Stimulated activated CD4-positive, alpha-beta T cell treated with anti-CD3 and anti-CD28 coated beads, Interleukin-2, amount 100 ng/mL, for 24 hours (primary cell): ENCODE measurements at places on chromosomes 12 and 14.
A peak's percentile ranks its signal among the peaks of the same experiment; 100 is the strongest.

DNA sequence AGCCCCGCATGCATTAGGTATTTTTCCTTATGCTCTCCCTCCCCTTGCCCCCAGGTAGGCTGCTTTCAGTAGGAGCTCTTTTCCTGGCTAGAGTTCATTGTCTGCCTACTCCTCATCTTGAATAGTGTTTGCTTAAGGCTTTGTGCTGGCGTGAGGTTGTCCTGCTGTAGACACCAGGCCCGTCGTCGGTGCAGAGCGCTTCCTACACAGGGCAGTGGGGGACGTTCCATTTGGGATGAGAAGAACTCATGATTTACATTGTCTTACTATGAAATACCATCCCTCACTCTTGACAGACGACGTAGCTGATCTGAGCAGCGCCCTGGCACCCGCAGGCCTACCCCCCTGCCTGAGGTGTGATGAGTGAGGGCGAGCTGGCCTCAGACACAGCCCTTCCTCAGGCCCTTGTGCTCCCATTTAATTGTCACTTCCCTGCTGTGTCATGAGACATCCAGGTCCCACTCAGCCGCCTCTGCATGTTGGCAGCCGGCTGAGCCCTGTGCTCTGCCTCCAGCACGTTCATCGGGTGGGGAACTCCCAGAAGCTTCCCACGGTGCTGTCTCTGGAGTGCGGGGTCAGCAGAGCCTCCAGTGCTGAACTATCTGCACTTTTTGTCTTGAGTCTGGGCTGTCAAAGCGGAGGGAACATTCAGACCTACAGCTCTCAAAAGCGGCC is 76.0 kb downstream of the WDR20 start:
- no peak for DNase-seq

DNA sequence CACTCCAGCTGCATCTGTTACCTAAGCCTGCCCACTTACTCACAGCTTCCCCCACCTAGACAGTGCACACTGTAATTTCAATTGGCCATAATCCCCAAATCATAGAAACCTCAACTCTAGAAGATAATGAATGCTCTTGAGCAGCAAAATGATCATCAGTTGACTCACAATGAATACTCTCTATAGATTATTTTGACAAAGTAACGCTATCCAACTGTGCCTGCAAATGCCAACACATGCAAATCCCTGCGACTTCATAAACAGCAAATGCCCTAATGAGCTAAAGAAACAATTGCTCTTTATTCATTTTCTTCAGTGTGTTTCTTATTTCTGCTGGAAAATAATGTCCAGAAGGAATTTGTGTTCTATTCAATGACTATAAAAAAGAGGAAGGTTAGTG is 319.5 kb downstream of the PAWR start:
- DNase-seq, result no peak

- DNase-seq, result no peak
Observed at GRCh38 chr12:81800298-81801148, 41.4 kb upstream of the PPFIA2 start.

- no peak for DNase-seq
Observed at GRCh38 chr14:49659526-49660455, 24.7 kb upstream of the DNAAF2 start.

GRCh38 chr14:32968972-32969544 is 30.4 kb downstream of the NPAS3 start:
- no peak for DNase-seq

GRCh38 chr12:102917026-102917787 is at the start of gene PAH:
Gene PAH, minus strand, starts transcription at chr12:102917244. Its CDS starts 114 bp downstream, at chr12:102917130.
- peak; percentile 5 for DNase-seq

- DNase-seq, result no peak
Observed at GRCh38 chr12:65524666-65525065, 246.2 kb downstream of the MSRB3 start.

GRCh38 chr12:114529966-114530365 is 124.0 kb upstream of the TBX5 start:
- DNase-seq, result no peak

- DNase-seq, result no peak
Observed at GRCh38 chr14:101839236-101839635, 77.7 kb downstream of the PPP2R5C start.

DNA sequence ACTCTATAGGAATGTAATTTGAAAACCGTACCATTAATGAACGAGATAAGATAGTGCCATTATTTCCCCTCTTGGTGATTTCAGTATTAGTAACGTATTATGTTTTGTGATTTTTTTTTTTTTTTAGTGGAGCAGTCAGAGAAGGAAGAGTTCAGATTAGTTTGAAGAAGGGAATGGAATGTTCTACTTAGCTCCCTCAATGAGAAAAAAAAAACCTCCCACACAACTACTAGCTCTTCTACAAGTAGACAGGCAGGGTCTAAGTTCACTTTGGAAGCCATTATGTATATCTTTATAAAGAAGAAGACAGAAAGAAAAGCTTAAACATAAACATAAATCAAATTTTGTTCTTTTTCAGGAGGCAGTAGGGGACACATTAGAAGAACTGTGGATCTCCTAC is 27.3 kb downstream of the PNMA1 start:
- DNase-seq, result no peak

DNA sequence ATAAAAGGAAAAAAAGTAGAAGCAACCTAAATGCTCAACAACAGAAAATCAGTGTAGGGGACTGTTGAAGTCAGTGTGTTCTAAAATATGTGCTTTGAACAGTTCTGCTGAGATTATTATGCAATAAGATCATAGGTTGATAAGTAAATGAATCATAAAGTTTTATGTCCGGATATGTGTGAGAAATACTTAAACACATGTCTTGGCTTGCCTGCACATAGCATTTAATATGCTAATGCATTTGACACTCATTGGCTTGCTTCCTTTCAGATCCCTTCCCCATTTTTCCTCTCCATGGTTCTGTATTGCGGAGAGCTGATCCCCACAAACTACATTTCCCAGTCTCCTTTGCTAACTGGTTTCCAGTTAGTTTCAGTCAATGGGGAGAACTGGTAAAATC is 573.8 kb upstream of the TBX3 start:
- no peak for DNase-seq

GRCh38 chr12:75631831-75632230 is 120.4 kb upstream of the KRR1 start:
- no peak for DNase-seq

- no peak for DNase-seq
Observed at GRCh38 chr12:42557586-42558172, 31.9 kb downstream of the PRICKLE1 start.

DNA sequence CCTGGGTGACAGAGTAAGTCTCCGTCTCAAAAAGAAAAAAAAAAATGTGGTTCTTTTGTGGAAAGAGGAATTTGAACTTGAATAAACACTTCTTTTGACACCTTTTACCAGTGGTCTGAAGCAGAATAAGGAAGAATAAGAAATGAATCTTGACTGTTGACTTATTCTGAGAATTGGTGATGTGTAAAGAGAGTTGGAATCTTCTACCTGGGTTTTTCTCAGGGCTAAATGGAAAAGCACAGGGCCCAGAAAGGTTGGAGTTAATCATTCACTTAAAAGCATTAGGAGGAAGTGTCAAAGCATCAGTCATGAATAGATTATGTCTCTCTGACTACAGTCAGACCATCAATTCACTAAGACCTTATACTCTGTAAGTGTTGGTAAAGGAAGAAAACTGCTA is 13.9 kb downstream of the PNMA1 start:
- DNase-seq, result no peak

GRCh38 chr12:3313675-3314663 is 177.0 kb upstream of the PRMT8 start:
- no peak for DNase-seq

GRCh38 chr12:5710260-5710878 is 234.7 kb downstream of the ANO2 start:
- no peak for DNase-seq

DNA sequence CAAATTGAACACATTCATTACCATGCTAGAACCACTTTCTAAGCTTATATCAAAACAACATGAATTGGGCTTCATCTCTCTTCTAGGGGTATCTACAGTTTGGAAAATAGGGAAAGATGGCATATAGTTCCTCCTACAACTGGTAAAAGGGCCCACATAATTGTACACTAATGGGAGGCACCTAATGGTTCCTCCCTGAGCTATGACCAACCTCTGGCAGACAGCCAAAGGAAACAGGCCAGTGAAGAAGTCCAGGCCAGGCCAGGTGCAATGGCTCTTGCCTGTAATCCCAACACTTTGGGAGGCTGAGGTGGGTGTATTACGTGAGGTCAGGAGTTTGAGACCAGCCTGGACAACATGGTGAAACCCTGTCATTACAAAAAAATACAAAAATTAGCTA is 23.2 kb upstream of the APOF start:
- DNase-seq, result no peak

GRCh38 chr14:67166450-67166853 is 22.8 kb upstream of the GARIN2 start:
- peak; percentile 48 for DNase-seq

- DNase-seq, result no peak
Observed at GRCh38 chr12:88897723-88898122, 317.5 kb upstream of the KITLG start.

DNA sequence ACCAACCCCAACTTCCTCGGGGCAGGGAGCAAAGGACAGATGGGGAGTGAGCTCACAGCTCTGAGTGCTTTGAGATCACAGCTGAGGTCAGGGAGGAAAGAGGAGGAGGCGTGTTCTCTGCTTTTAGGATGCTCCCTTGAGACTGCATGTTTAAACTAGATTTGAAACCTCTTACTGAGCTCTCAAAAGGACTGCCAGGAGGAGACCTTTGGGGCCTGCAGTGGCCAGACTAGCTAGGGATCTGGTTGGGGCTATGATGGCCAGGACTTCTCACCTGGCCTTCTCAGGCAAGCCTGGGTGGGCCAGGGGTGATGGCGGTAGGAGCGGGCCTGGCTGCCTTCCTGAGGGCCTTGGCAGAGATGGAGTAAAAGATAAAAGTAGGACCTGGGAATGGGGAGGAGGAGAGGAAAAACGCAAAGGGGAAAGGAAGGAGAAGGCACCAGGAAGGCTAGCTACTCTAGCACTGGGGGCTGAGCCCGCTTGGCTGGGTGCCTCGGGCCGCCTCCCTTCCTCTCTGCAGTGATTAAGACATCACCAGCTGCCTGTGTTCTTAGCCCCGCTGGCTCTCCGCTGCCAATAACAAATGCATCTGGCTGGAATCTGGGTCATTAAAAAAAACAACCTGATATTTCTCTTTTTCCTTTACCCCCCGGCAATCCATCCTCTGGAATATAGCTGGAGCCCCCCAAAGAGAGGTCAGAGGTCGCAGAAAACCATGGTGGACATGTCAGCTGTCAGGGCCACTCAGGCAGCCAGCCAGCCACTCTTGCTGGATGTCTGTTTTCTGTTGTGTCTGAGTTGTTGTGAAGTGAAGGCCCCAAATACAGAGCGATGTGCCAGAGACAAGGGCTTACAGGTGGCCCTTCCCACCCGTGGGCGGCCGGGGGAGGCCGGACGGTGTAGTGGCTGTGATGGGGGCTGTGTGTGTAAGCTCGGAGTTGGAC is 141.3 kb downstream of the TSPAN9 start:
- no peak for DNase-seq

DNA sequence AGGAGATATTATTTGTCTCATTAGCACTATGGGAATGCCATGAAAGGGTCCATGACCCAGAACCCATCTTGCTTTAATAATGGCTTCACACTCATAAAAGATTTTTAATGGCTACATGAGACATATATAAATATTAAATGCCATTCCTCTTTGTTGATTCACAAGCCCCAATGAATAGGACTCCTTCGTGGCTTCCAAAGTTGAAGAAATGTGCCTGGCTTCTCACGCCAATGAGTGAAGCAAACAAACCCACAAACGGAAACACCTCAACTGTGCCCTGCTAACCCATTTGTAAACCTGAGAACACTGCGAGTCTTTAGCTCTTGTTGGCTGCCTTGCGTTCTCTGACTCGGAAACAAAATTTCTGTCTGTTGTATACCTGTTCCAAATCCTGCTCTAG is 381.7 kb upstream of the DDHD1 start:
- DNase-seq, result no peak

DNA sequence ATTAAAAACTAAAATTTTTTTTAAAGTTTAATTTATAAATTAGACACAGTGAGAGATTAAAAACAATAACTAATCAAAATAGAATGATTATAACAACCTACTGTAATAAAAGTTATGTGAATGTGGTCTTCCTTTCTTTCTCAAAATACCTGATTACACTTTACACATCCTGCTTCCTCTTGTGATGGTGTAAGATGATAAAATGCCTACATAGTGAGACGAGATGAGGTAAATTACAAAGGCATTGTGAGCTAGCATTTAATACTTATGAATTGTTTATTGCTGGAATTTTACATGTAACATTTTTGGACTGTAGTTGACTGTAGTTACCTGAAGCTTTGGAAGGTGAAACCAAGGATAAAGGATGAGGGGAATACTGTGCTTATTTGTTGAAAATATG is 94.2 kb upstream of the CLEC14A start:
- DNase-seq, result no peak

GRCh38 chr12:26523708-26524150 is 309.3 kb downstream of the ITPR2 start:
- DNase-seq, result no peak

GRCh38 chr14:105528586-105529318 is 2.4 kb downstream of the TMEM121 start:
- DNase-seq, result peak; percentile 72

DNA sequence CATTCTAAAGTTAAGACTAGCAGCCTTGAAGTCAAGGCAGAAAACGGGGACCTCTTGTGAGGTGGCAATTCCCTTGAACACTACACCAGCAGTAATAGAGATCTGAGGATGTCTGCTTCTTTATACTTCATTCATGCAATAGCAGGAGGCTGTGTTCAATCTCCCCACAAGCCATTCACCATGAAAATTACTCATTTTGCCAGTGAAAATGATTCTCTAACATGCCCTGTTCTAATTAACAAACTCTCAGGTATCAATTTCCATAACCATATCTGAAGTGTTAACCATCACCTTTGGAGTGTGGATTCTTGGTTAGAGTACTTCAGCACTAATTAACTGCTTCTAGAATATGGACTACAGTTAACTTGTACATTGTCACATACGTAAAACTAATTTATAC is 3.4 kb upstream of the GLIPR1 start:
- no peak for DNase-seq

DNA sequence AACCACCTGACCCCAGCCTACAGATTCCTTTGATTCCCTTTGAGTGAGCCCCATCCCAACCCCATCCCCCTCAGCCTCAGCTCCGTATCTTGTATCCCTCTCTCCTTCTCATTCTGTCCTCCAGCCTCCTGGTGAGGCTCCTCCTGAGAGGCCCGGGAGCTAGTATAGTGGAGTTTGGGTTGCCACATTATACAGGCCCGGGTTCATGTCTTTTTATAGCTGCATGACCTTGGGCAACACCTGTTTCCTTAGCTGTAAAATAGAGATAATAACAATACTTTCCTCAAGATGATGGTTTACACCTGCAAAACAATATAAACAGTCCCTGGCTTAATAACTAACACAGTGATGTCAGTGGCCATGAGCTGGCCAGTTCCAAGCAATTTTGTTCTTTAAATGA is 89.8 kb downstream of the STAB2 start:
- DNase-seq, result no peak

- DNase-seq, result peak; percentile 21
Observed at GRCh38 chr14:70782361-70782760, 27.0 kb downstream of the MAP3K9 start.

DNA sequence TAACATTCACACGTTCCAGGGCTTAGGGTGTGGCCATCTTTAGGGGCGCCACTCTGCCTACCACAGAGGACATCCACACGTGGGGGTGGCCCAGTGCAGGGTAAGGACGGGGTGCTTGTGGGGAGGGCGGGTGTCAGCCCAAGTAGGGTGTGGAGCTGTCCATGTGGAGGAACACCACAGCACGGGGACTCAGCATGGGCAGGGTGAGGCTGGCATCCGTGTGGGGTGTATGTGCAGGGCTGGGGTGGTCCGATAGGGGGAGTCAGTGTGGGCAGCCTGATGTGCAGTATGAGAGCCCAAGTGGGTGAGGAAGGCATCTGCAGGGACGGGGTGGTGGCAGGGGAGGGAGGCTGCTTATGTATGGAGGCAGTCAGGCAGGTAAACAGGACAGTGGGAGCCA is 17.7 kb downstream of the PSMC1 start:
- no peak for DNase-seq
